ENCODE measurements at places on chromosomes 3 and 15.
A peak's percentile ranks its signal among the peaks of the same experiment; 100 is the strongest.

DNA sequence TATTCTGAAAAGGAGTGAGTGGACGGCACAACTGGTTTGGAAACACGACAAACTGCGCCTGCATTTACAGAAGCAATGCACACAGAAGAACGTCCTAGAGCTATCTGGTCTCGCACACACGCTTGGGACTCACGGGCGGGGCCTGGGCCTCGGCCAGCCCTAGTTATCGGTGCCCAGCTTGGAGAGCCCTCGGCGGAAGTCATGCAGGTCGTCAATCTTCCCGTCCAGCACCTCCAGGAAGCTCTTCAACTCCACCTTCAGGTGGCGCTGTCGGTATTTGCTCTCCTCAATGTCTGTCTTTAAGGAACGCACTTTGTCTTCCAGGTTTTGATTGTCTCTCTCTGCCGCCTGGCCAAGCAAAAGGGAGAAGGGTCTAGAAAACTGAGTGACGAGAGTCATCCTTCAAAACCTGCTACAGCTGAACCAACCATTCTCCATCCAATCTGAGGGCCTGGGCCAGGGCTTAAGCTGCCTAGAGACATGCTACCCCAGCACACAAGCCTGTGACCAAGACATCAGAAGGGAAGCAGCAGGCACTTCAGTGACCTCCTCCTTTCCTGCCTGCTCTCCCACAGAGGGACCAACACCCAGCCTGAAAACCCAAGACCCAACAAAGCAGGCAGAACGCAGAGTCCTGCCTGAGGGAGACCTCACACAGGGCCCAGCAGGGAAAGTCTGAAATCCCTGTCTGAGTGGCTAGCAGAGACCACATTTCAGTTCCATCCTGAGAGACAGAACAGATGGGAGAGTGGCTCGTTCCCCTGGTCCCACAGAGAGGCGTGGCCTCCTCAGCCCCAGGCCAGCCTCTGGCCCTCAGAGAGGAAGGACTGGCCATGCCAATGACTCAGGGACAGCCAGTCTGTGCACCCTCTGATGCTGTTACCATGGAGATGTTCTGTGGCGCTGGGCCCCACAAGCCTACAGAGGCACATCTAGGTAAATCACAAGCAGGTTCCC lies 40.4 kb downstream of the WHAMM start:
- DNase-seq, result peak; percentile 26

DNA sequence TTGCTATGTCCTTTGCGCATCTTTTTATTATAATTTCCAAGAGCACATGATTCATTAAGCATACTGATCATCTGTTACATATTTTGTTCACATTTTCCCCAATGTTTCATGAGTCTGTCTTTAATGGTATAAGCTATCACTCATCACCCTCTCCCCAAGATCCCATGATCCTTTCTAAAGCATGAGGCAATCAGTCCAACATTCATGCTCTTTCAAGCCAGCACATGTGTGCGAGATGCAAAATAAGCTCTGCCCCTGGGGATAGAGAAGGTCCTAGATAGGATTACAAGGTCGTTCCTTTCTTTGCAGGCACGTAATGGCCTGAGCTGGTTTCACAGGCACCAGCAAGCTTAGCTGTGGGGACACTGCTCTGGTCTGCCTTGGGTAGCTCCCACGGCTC lies 32.2 kb upstream of the B3GNT5 start:
- no peak for DNase-seq

DNA sequence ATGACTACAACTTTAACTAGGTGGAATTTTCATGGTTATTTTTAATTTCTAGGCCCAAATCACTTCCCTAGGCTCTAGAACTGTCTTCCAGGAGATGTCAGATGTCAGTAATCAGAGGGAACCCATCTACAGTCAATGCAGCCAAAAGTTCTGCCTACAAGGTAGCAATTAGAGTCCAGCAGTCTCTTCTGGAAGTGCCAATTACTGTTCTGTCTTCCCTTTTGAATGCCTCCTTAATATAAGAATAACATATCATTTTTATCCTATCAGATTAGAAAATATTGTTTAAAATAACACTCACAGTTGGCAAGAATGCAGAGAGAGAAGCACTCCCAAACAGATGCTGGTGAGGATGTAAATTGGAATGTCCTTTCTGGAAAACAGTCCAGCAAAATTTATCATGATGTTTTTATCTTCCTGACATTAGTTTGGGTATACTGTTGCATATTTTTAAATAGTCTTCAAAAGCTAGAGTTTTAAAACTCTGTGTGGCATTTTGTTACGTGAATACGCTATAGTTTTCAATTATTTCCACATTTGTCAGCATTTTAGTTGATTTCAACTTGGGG lies 543.7 kb downstream of the FHIT start:
- DNase-seq, result no peak

DNA sequence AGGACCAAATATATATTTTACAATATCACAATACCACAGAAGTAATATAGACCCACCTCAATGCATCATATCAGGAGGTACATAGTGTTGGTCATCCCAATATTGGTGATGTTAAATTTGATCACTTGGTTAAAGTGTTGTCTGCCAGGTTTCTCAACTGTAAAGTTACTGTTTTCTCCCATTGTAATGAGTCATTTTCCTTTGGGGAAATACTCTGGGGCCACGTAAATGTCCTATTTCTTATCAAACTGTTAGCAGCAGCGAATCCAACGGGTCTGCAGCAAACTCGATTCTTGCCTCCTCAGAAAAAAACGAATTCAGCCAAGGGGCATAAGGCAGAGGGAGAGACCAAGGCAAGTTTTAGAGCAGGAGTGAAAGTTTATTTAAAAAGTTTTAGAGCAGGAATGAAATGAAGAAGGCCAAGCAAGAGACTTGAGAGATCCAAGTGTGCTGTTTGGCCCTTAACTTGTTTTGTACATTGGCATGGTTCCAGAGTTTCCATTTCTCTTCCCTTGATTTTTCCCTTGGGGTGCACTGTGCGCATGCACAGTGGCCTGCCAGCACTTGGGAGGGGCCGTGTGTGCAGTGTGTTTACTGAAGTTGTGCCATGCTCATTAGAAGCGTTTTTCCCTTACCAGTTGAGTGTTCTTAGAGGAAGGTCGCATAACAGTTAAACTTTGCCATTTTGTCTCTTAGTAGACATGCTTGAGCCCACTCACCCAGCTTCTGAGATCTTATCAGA lies 512.5 kb downstream of the AGBL1 start:
- no peak for DNase-seq

- DNase-seq, result no peak
These were observed 29.6 kb downstream of the CX3CR1 start for GRCh38 chr3:39250116-39250747.

DNA sequence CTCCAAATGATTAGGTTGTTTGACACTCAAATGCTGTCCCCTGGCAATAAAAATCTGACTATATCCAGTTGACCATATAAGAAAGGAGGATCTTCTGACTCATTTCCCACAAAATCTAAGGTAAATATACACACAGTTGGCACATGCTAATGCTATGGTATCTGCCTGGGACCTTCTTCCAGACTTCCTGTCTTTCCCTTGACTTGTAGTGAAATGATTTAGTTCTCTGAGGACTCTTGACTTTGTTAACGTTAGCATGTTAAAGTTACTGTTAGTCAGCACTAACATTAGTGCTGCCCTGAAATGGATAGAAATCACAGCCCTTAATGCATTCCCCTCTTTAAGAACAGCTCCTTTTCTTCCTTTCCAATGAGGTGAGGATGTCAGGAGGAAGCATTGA lies 124.3 kb upstream of the LSAMP start:
- no peak for DNase-seq

DNA sequence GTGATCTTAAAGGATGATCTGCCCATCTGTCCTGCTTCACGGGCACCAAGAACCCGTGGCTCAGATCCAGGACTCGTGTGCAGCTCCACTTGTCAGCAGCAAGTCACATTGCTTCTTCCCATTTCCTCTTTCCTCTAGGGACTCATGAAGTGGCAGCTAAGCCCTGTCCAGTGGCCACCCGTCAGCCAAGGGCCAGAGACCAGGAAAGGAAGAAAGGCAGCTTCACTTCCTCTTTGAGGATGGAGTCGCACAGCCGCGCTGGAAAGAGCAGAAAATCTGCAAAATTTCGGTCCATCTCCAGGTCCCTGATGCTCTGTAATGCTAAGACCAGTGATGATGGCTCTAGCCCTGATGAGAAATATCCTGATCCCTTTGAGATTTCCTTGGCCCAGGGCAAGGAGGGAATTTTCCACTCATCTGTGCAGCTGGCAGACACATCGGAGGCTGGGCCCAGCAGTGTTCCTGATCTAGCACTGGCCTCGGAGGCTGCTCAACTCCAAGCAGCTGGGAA lies 28.5 kb downstream of the IL16 start:
- DNase-seq, result no peak

- no peak for DNase-seq
These were observed 172.7 kb downstream of the MEGF11 start for GRCh38 chr15:66080717-66081398.

DNA sequence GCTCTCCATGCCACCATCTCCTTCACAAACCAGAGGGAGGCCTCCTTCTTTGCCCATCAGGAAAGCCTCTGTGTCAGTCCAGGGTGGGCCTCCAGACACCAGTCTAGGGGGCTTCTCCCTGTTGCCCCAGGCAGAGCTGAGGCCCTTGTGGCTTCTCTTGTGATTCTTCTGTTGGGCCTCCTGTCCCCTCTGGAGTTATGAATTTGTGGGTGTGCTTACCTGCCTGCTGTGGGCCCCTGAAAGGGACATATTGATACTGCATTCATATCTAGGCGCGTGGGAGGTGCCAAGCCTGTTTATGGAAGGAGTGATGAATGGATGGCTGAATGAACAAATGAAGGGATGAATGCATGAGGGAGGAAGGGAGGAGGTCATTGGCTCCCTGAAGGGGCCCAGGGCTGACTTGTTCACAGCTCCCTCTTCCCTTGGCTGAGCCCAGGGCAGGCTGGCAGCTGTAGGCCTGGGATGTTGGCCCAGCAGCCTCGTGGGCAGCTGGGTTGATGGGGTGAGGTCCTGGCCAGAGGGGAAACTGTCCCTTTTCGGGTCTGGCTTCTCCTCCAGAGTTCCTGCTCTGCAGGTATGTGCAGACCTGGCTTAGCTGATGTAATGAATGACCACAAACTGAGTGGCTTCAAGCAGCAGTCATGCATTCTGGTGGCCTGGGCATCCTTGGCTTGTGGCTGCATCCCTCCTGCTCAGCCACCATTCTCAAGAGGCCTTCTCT lies 195.4 kb downstream of the GOLGA6L6 start:
- no peak for DNase-seq

DNA sequence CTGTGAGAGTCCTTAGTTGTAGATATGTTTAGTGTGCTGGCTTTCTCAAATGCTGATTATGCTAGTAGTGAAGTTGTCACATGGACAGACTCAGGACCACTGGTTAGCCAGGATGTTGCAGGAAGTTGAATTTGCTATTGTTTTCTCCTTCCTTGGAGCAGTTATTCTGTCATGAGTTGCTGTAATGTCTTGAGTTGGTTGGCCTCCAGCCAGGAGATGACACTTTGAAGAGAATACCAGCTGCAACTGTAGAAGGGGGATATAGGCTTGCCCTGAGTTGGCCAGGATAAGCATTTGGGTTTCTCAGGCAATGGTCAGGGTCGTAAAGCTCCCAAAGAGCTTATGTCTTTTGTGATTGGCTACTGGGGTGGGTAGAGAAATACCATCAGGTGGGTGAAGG lies 206.7 kb downstream of the ZNF621 start:
- no peak for DNase-seq

DNA sequence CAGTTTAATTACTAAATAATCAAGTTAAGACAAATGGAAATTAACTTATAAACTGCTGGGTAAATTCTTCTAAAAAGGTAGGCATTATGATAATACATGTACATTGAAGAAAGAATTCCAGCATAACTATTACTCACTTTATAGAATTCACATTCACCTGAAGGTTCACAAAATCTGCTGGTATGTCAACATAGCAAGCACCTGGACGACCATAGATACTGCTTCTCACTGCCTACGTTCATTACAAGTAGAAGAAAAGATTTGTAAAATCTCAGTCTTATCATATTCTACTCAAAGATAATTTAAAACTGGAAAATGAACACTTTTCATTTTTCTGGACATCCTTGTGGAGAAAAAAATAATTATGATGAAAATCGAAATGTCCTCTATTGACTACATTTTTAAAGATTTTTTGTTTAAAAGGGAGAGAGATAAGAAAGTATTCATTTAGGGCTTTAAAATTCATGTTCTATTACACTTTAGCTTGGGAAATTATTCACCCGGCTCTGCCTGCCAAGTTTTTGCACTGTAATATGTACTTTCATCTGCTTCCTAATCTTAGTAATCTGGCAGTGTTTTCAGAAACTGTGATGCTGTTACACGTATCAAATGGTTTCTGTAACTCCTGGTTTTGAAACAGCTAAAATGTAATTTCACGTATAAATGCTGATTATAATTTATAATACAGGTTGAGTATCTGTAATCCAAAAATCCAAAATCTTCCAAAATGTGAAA lies 16.1 kb downstream of the HACL1 start:
- DNase-seq, result no peak

GRCh38 chr3:39848365-39848764 lies 39.0 kb downstream of the MYRIP start:
- no peak for DNase-seq

GRCh38 chr3:52249683-52250082 lies 4.1 kb downstream of the PPM1M start:
- DNase-seq, result no peak

- DNase-seq, result no peak
These were observed 9.8 kb upstream of the CLPX start for GRCh38 chr15:65194826-65195547.

- DNase-seq, result no peak
These were observed 26.3 kb downstream of the ARHGEF3 start for GRCh38 chr3:56775445-56775837.

DNA sequence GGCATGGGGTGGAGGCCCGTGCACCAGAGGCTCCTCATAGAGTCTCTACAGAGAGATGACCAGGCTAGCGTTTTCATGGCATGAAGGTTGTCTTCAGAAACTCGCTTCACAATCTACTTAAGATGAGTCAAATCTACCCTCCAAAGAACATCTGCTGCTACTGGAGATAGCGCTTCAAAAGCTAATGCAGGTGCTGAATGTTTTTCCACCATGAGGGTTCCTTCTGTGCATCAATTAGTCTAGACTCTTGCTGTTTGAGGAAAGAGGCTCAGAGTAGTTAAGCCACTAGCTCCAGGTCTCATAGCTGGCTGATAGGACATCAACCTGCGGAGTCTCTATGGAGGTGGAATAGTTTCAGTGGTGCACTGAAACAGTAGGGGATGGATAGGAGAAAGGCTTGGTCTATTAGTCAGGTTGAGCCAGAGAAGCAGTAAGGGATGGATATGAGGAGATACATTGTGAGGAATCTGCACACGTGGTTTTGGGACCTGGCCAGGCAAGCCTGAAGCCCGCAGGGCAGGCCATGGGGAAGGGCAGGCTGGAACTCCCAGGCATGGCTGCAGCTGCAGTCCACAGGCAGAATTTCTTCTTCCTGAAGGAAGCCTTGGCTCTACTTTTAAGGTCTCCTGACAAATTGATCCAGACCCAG lies 117.5 kb downstream of the APBA2 start:
- DNase-seq, result no peak

GRCh38 chr3:126944089-126944965 lies 38.6 kb upstream of the PLXNA1 start:
- DNase-seq, result no peak

DNA sequence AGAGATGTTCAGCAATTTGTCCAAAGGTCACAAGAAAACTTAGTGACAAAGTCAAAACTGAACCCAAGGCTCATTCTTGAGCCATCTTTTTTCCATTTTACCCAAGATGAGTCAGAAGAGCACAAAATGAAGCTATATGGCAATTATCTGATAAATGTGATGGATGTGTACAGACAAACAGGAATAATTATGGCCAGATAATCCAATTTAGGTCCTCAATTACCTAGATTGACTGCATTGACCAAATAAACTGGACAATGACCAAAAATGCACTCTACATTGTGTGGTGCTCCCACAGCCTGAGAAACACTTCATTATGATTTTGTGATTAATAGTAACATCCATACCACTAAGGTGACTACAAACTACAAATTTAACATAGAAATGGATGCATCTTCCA lies 1105.8 kb downstream of the IGSF11 start:
- DNase-seq, result no peak

Measured in stimulated activated CD8-positive, alpha-beta memory T cell treated with anti-CD3 and anti-CD28 coated beads, Interleukin-2, amount 100 ng/mL, for 48 hours (primary cell).